Fibroblast of skin of left quadriceps (primary cell): ENCODE measurements at places on chromosomes 11 and 22.

DNA sequence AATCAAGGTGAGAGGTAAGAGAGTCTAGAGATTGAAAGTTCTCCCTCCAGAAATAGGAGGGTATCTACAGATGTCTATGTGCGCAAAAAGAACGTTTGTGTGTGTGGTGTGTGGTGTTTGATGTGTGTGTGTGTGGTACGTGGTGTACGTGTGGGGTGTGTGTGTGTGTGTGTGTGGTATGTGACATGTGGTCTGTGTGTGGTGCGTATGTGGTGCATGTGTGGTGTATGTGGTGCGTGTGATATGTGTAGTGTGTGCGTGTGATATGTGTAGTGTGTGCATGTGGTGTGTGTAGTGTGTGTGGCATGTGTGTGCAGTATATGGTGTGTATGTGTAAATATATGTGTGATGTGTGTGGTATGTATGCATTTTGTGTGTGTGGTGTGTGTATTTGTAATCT, 73.0 kb upstream of the LRRC4C start:
- no peak for DNase-seq

DNA sequence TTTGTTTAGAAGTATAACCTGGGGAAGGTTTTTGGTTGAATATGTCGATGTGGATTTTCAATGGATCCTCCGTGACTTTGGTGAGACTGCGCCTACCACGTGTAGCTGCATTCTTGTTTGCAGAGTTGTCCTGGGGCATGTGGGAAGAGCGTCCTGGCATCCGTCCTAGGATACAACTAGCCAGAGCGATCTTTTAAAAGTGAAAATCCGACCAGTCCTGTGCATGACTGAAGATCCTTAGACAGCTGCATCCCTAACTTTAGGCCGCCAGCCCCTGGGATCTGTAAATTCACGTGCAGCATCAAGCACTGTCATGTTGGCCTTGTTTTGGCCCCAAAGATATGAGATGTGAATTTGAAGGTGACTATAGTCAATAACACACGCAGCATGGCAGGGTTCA, 22.4 kb upstream of the THY1 start:
- no peak for DNase-seq

DNA sequence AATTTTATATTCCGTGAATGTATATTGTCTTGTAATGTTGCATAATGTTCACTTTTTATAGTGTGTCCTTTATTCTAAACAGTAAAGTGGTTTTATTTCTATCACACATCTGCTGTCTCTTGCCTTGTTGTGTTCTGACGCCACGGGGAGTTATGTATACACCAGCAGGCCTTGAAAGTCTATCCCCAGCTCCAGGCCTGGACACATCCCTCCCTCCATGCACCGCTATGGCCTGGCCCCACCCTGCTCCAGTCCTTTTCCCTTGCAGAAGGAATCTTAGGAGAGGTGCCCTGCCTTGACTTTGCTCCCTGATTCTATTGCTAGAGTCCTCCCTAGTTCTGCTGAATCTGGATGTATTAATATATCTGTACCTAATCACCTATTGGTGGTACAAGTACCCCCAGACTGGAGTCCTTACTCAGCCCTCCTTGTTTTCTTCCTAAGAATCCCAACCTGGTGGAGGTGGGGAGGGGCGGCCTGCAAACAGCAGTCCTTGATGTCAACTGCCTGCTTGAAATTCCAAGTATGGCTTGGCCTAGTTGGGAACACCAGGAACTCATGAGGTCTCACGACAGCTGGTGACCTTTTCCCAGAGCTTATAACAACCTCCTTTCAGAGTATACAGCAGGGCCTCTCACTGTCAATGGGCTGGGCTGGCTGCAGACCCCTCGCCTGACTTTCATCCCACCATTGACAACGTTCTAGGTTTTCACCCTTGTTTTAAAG, 61.6 kb downstream of the TIMP3 start:
- no peak for DNase-seq

DNA sequence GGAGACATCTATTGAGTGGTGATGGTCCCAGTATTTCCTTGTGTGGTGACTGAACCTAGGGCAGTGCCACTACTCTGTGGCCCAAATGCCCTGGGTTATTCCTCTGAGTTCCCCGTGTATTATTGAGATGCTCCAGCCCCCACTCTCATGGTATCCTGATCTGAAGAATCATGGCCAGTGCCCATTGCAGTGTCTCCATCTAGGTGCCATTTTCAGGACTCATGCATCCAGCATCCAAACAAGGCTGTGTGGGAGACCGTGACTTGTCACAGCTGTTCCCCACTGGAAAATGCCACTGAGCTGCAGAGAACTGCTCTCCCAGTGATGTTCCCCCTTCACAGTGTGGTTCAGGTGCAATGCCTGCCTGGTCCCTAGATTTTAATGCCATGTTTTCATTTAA, 24.7 kb downstream of the GGTLC2 start:
- no peak for DNase-seq

DNA sequence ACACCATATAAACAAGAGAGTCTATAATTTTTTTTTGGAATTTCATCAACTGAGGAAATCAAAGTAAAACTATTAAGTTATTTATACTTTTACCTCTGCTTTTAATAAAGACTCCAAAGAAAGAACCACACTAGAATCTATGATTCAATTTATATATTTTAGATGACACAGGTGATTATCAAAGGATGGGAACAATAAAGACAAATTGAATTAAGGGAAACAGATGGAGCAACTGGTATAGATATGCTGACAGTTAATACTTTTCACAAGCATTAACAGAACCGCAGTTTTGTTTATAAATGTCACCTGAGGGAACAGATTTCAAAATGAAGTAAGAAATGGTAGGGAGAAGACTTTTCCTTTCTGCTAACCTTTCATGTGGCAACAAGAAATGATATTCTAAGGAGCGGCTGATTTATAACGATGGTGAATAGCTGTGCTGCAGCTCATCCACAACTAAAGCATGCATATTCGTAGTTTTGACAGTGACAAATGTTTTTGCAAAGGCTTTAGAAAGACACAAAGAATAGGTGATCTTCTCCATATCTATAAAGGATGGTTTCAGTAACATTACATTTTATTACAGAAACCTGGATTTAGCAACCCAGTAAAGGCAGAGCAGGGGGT, 1502.9 kb upstream of the RAG2 start:
- no peak for DNase-seq

DNA sequence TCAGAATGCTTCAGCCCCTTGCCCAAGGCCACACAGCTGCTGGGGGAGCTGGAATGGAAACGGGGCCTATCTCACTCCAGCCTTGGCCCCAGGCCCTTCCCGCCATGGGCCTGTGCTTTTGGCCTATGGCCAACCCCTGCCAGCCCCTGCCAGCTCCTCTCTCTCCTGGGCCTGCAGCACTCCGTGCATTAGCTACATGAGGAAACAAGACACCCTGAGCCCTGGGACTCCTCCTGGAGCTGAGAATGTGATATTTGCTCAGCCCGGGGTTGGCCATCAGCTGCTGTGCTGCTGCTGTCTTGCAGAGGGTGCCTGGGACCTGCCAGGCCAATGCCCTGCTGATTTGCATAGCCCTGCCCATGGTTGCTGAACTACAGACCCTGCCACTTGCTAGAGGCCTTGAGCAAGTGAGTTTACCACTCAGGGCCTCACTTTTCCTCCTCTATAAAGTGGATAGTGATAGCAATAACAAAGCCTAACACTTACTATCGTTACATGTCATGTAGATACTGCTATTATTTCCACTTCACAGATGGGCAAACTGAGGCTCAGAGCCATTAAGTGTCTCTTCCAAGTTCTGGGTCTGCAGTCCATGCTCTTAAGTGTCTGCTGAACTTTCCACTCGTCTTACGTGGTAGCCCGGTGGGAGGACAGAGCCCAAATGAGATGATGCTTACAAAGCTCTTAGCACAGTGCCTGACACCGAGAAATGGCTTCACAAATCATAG, 99.6 kb downstream of the KIAA1671 start:
- DNase-seq: no peak

DNA sequence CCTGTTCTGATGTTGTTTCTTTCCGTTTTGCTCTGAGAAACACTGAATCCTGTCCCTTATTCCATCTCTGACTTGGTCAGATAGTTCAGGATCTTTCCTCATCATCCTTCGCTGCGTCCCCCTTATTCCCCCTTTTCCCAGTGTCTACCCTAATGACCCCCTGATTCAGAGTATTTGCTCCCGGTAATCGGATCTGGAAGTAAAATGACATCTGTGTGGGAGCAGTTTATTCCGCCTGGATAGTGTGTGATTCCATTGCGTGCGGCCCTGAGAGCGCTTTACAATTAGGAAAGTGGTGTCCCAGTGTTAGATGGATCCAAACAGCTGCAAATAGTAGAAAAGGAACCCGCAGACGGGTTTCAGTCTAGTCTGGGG, 606 bp downstream of the DRG1 start:
- DNase-seq: no peak

GRCh38 chr22:46742576-46743221, 4.6 kb upstream of the CERK start:
- no peak for DNase-seq

DNA sequence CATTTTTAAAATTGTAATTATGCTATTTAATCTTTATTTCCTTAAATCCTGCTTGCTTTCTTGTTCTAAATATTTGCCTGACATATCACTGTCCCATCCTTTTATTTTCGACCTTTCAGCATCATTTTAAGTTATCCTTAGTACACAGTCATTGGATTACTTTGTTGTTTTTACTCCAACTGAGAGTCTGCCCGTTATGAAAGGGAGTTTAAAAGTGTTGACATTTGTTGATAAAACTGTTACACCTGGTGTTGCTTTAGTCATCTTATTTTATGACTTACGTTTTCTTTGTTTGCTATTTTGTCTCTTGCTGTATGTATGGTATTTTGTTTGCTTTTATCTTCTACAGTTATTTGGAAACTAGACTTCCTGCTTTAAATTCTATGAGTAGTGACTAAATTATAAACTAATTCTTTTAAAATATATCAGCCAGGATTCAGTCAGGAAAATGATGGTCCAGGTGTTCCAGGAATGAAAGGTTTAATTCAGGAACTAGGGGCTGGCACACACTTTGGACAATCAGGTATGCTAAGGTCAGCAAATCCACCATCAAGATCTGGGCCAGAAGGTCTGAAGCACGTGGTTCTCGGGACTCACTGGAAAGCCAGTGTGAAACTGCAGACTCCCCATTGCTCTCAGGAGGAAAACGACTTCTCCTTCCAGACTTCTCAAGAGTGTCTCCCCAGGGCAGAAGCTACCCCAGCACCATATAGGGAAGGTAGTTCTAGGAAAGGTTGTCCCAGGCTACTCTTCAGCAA, 86.0 kb downstream of the RASSF10 start:
- DNase-seq: no peak

- DNase-seq: no peak
Observed at GRCh38 chr11:74717221-74717969, 13.8 kb downstream of the CHRDL2 start.

- no peak for DNase-seq
Observed at GRCh38 chr22:18065256-18065655, 12.5 kb upstream of the PEX26 start.

DNA sequence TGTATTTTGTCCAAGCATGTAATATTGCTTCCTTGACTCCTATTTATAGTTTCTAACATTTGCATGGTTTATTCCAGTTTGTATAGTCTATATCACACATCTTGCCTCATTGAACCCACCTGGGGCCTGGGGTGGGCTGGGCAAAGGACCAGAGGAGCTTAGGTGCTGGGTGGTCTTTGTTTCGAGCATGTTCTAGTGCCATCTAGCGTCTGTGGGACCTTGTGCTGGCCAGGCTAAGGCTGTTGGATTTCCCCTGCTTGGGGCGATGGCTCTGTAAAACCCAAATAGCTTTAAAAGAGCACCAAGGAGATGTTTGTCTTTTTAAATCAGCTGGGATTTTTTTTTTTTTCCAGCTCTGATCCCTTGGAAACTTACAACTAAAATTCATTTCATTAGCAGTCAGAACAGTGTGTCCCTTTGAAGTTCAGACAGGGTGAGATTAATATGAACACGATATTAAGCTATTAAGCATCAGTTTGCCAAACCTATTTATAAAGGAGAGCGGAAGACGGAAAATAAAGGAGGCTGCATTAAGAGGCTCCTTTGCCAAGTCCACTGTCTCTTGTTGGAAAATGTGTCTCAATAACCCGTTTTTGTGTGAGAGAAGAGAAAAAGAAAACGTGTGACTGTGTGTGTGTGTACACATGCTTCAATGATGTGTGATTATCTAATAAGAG, 157.4 kb downstream of the COMMD9 start:
- no peak for DNase-seq
